ENCODE measurements at places on chromosomes 7 and 10.

DNA sequence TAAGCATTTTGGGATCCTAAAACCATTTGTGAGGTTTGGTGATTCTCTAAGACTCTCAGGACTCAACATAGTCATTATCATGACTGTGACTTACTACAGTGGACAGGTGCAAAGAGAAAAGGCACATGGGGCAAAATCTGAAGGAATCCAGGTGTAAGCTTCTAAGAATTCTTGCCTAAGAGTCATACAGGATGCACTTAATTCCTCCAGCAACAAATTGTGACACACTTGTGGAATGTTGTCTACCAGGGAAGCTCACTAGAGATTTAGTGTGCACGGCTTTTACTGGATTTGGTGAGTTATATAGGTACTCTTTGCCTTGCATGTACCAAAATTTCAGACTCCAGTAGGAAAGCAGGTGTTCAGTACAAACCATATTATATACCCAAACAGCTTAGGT is 47.9 kb downstream of the WAC start:
- no peak for DNase-seq

DNA sequence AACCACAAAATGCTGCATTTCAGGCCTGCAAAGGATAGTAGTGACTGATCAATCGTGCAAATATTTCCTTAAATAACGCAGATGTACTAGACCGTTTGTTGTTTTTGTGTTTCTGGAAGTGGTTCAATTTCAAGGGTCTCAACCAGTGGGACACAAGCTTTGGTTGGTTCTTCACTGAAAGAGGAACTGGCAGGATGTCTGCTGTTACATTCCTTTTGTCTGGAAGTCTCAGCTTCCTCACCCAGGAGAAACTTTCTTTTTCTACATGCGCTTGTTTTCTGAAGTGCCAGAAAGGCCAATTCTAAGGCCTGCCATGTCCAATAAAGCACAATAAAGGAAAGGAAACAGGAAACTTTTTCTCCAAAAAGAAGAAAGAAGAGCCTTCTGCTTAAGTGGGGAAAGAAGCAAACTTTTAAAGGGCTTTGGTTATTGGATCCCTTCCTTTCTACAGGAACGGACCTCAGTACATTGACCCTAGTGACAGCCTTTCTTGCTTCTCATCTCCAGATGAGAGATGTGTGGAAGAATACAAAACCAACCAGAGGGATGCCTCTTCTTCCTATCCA is 4.1 kb downstream of the DKK1 start:
- no peak for DNase-seq

DNA sequence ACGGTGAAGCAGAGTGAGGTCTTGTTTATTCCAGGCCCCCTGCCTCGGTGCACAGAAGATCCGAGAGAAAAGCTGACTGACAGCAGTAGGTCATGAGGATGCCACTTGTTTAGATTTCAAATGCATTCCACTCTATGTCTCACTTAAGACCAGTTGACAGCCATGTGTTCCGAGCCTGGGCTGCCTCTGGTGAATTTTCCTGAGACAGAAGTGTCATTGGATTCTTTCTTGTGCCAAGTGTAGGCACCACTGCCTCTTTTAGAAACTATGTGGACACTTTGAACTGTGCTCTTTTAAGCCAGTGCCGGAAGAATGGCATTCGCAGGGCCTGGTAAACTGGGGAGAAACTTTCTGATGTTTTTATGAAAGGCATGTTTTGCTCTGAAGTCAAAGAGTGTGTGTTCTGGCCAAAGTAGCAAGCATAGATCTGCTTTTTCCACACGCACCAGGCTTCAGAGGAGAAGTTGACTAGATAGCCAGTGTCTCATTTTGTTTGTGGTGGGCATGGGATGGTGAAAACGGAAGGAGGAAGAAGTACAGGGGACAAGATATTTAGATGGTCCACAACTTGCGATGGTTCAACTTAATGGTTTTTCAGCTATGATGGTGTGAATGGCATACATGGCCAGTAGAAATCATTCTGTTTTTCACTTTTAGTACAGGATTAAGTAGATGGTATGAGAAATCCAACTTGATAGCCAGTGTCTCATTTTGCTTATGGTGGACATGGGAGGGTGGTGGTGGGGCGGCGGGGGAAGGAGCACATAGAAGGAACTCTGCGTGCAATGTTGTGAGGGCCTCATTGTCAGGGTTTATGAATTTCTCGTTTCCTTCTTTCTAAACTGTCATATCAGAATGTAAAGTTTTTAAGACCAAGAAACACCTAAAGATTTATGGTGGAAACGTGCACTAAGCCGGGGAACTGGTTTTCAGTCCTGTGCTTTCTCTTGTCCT is 41.5 kb downstream of the CYP17A1 start:
- peak; percentile 60 for DNase-seq

DNA sequence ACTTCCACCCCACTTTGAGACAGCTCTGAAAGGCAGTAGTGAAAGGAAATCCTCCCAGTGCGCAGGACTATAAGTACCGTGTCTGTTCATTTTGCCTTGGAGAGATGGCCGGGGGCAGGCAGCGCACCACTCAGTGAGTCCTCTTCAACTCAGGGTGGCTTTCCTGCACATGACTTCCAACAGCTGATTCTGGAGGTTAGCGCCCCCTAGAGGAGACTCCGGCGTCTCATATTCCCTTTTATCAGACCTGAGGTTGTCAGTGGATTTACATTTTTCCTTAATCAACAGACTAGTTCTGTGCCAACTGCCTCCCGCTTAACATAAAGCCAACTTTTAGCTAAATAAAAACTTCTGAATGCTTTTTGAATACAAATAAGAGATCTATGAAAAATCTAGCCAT is 101.0 kb downstream of the HERPUD2 start:
- DNase-seq: peak; percentile 15

DNA sequence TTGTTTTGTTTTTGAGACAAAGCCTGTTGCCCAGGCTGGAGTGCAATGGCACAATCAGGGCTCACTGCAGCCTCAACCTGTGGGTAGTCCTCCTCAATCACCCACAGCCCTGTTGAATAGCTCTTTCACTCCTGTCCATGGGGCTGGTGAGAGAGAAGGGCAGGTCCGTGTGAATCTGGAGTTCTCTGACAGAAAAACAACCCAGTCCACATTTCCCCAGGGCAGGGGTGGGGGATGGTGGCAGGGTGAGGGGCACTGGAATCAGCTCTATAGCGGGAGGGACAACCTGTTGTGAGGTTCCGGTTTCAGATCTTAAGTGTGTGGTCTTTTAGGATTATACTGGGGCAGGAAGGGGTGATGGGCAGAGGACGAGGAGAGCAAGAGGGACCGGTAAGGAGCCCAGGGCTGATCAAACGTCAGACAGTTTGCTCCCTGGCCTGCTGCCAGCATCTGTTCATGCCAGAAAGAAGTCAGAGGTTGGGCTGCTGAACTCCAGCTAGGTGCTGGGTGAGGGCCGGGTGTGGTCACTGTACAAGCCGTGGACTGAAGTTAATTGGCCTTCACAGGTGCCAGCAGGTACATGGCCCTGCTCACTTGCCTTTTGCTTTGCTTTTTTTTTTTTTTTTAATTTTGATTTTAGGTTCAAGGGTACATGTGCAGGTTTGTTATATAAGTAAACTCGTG is 33.2 kb upstream of the MKRN1 start:
- no peak for DNase-seq

DNA sequence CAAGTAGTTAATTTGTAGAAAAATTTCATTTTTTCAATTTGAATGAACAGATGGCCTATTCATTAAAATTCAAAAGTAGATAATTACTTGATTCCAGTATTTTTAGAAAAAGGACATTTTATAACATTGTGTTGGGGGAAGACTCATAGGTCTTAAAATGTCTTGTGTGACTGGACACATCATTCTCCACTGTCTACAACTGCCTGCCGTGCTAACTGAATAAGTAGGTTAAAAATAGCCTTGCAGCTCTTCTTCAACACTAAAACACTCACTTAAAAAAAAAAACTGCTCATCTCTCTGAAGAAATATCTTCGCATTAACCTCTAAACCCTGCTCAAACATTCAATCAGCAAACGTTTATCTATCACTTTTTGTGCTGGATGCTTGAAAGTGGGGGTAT is 253.8 kb downstream of the CSTF2T start:
- DNase-seq: no peak

GRCh38 chr7:35906191-35906908 is 105.5 kb downstream of the SEPTIN7 start:
- DNase-seq: peak; percentile 70

DNA sequence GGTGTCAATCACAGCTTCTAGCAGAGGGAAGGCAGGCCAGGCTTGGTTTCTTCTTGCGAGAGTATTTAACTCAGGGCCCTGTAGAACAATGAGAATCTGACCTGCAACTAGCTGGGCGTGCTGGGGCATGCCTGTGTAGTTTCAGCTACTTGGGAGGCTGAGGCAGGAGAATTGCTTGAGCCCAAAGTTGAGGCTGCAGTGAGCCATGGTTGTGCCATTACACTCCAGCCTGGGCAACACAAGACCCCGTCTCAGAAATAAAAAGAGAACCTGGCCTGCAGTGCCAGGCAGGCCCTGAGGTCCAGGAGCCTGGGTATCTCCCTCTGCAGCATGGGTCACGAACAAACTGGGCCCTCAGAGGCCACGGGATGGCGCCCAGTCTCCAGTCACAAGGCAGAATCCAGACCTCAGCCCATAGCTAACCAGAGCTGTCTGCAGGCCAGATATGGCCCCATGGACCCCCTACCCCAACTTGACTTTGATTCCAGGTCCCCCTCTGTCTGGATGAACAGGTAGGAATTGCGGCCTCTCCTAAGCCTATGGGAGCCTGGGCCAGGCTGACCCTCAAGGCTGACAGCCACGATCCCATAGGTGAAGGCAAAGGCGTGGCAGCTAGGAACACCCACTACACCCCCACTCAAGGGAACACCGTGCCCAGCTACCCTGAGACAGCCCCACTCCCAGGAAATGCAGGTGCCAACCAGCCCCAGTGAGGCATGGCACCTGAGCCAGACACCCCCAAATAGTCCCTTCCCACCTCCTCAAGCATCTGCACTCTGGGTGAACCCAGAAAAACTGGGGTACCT is 102.7 kb upstream of the TNRC18 start:
- no peak for DNase-seq

GRCh38 chr10:27242473-27242950 is 1.9 kb upstream of the ACBD5 start:
- no peak for DNase-seq

DNA sequence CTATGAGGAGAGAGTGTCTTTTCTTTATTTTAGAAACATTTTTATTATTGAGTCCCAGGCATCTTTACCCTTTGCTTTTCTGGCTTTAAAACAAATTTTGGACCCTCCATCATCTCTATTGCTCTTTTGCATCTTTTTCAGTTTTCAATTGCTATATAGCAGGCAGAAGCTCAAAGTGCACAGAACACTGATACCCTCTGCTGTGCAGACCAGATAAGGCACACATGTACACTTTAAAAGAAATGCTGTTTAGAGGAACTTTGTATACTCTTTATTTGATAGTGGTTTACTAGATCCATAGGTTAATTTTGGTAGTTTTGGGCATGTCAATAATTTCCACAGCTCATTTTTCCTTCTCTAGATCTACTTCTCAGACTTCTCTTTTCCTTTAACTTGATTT is 324.2 kb downstream of the SH2D4B start:
- DNase-seq: no peak

- DNase-seq: no peak
Observed at GRCh38 chr7:7077945-7078344, 104.4 kb upstream of the C1GALT1 start.

- DNase-seq: no peak
Observed at GRCh38 chr7:76252021-76252420, 50.3 kb downstream of the SRRM3 start.

- DNase-seq: no peak
Observed at GRCh38 chr10:1148855-1149605, 92.8 kb downstream of the WDR37 start.

- peak; percentile 84 for DNase-seq
Observed at GRCh38 chr10:127899766-127900387, 7.0 kb upstream of the PTPRE start.

DNA sequence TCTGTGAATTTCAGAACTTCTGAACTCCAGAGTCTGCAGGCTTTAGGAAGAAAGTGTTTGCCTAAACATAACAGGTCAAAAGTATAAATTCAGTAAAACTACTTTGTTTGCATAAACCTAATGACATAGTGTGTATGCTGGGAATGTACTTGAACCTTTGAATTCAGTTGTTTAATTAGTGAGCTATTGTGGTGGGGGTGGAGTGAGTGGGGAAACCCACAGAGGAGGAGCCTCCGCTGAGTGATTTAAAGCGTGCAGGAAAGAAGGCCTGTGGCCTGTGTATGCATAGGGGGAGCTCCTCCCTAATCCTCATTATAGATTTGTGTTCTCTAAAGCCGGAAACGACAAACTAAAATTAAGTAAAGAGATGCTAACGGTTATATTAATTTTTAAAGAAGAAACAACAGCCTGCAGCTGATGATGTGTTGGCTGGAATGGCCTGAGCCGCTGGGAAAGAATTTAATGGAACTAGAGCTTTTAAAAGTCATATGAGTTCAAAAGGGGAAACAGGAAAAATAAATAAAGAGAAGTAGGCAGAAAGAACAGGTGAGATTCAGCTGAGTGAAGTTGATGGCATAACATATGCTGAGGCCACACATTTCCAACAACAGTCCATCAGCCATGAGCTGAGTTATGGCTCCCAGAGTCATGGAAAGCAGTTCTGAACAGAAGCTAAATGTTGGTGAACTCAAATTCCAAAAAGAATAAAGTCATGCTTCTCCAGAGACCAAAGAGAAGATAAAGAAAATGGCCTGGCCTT is 595.0 kb downstream of the GRM8 start:
- DNase-seq: no peak

DNA sequence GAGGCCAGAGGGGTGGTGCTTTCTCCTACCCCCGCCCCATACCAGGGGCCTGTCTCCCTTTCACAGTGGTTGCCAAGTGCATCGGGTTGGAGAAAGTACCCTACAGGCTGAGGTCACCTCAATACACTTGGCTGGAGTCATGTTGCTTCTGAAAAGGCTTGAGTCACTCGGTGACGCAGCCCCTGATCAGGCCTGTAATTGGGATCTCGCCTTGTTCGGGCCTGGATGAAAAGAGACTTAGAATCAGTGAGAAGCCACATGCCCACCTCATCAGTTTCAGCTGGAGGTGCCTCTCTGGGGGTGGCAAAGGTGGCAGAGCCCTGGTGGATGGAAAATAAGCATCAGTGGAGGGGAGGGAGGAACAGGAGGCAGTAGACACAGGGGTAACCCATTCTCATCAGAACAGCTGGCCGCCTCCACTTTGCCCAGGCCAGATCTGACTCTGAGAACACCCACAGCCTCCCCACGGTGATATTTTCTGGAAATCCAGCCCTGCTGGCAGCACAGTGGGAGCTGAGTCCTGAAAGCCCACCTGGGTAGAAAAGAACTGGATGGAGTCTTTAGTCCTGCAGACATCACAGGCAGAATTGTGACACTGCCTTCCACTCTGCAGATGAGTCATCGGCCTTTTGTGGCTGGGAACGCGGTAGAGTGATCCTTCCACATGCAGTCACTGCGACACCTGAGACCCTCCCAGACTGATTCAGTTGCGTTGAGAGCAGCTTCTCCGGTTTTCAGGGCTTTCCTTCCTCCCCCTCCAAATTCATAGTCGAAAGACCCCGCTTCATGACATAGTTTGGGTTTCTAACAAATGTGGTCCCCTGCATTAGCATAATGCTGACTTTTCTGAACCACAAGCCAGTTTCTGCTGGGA is 108.0 kb downstream of the GRK5 start:
- DNase-seq: peak; percentile 74

- DNase-seq: no peak
Observed at GRCh38 chr7:128415217-128415785, 5.5 kb upstream of the IMPDH1 start.

Data from CD14-positive monocyte (primary cell).